ENCODE measurements at places on chromosomes 16 and 17.

GRCh38 chr17:76153640-76154039 is 12.6 kb upstream of the FOXJ1 start:
- DNase-seq: no peak

DNA sequence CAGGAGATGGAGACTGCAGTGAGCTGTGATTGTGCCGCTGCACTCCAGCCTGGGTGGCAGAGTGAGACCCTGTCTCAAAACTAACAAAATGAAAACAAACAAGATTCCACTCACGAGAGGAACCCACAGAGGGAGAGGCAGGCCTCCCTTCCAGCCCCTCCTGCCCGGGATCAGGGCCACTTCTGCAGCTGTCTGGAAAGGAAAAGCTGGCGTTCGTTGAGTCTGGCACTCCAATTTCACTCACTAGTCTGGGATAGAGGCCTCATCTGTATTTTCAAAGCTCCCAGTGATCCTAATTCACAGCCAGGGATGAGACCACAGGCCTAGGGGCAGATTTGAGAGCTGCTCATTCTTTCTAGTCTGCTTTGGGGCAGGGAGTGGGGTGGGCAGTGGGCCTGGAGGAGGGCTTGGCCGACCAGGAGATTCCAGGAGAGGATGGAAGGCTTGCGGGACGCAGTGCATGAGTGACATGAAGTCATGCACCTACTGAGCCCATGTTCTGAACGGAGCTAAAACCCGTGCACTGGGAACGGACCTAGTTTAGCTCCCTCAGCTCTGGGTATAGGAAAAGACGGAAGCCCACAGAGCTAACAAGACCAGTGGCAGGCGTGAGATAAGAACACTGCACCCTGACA is 54.0 kb downstream of the COTL1 start:
- DNase-seq: no peak

GRCh38 chr17:12070561-12070960 is 49.9 kb downstream of the MAP2K4 start:
- no peak for DNase-seq

- DNase-seq: no peak
These were observed 92.8 kb downstream of the HS3ST3A1 start for GRCh38 chr17:13508896-13509295.

- DNase-seq: no peak
These were observed 197.7 kb downstream of the WWOX start for GRCh38 chr16:78297066-78297666.

DNA sequence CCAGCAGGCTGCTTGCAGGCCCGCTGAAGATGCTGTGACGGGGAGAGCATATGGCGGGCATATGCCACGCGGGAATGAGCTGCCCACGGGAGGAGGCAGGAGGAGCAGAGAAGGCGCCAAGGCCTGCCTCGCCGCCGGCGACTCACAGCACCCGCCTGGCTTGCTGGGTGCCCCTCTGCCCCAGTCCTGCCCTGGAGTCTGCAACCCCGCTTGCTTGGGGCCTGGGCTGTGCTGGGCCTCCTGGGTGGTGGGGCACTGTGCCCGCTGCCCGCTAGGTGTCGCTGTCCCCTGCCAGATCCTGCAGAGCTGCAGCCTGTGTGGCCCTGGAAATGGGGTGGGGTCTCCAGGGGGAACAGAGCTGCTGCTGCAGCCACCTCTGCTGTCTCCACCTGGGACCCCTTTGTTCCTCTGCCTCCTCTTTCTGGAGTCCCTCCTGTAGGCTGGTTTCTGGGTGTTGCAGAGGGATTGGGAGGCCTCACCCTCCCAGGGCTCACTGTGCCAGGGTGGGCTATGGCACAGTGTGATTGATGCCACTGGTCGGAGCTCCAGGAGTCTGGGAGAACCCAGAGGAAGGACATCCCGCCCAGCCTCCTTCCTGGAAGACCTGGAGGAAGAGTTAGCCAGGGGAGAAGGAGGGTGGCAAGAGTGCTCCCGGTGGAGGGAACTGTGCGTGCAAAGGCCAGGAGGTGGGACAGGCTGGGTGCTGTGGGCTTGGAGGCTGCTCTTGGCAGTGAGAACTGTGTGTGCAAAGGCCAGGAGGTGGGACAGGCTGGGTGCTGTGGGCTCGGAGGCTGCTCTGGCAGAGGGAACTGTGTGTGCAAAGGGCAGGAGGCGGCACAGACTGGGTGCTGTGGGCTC is 141.0 kb upstream of the CIBAR2 start:
- DNase-seq: no peak

DNA sequence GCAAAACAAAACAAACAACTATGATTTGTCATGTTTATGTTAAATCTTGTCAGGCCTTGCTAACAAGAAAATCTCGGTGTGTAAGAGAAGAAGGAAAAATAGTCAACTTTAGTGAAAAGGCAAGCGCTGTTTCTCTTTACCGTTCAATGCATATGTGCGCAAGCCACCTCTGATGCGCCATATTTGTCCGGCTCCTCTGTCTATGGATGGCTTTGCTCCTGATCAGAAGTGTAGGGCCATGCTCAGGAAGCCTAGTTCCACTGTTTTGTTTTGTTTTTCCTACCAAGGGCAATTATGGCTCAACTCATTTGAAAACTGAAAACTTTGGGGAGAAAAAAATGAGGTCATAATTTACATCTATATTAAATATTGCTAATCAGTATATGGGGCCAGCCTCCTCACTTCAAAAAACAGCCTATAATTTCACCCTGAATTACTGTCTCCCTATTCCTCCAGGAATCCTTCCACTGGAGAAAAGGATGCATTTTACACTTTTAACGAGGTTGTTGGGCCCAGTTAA is 4.5 kb downstream of the MAF start:
- DNase-seq: no peak

All from keratinocyte (primary cell).